ENCODE measurements at places on chromosomes 4 and X. TPM values are rescaled to one million over a fixed set of nuclear protein-coding genes. Genes with fewer than 3 reads are reported as not detected.

Gene TREX2
- total RNA-seq, result 0.29 TPM

Gene PAK3
- total RNA-seq, result 31.5 TPM

Gene APLN
- total RNA-seq, result not detected

- H3K4me1 ChIP-seq, result peaks cover 14% of the 10 kb centered on the region
- H3K27me3 ChIP-seq, result peaks cover 10% of the 10 kb centered on the region
- H3K4me3 ChIP-seq, result peak overlapping the region; percentile 88
- H3K36me3 ChIP-seq, result no peaks in the 10 kb centered on the region
- peak overlapping the region; percentile 95 for H3K27ac ChIP-seq
- peak; percentile 94 for DNase-seq
These were observed 529 bp downstream of the DHRSX start for GRCh38 chrX:2500091-2500802.

DNA sequence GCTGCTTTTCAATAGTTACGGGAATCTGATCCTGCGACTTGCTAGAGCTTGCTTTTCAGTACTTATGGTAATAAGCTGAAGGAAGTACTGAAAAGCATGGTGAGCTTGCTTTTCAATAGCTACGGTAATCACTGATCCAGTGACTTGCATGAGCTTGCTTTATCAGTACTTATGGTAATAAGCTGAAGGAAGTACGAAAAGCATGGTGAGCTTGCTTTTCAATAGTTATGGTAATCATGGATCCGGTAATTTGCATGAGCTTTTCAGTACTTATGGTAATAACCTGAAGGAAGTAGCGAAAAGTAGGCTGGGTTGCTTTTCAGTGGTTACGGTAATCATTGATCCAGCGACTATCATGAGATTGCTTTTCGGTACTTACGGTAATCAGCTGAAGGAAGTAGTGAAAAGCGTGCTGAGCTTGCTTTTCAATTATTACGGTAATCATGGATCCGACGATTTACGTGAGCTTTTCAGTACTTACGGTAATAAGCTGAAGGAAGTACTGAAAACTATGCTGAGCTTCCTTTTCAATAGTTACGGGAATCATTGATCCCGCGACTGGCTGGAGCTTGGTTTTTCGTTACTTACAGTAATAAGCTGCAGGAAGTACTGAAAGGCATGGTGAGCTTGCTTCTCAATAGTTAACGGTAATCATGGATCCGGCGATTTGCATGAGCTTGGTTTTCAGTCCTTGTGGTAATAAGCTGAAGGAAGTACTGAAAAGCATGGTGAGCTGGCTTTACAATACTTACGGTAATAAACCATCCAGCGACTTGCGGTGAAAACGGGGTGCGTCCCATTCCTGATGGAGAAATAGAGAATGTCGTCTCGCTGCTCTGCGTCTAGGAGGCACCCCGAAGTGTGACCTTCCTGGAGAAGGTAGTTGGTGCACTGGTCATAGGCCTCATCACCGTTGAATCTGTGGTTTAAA lies 6.5 kb downstream of the CRLF2 start:
- no peaks in the 10 kb centered on the region for H3K36me3 ChIP-seq
- DNase-seq, result no peak
- H3K27ac ChIP-seq, result no peak overlapping the region
- H3K4me3 ChIP-seq, result peak overlapping the region; percentile 83
- peaks cover 3% of the 10 kb centered on the region for H3K27me3 ChIP-seq

DNA sequence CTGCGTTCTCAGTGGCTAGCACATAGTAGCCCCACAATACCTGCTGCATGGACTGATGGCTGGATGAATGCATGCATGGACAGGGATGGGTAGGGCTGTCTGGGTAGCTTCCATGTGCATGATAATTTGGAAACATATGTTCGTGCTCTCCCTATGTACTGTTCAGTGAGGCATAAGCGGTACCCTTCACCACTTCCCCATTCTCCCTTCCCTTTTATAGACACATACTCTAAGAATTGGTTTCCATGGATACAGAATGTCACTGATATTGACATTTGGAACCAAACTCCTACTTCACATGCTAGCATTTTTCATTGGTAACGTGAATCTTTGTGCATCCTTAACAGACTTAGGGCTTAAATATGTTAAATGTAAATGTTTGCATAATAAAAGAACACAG lies 20.4 kb downstream of the USP46 start:
- H3K36me3 ChIP-seq, result no peaks in the 10 kb centered on the region
- peaks cover 4% of the 10 kb centered on the region for H3K27me3 ChIP-seq
- H3K27ac ChIP-seq, result no peak overlapping the region
- no peak overlapping the region for H3K4me3 ChIP-seq
- DNase-seq, result no peak
